ENCODE measurements at places on chromosomes 12 and 14.

DNA sequence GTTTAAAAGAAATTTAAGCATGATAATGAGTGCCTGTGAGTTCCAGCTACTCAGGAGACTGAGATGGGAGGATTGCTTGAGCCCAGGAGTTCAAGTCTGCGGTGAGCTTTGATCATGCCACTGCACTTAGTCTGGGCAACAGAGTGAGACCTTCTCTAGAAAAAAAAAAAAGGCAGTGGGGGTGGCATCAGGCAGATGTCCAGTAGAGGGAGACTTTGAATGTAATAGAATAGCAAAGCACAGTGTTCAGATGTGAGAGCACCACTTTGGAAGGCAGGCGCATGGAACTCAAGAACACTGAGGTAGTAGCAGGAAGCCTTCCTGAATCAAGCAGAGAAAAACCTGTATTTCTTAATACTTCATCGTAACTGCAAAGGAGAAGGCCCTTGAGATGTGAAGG is 394.5 kb upstream of the GARIN6 start:
- DNase-seq, result no peak

DNA sequence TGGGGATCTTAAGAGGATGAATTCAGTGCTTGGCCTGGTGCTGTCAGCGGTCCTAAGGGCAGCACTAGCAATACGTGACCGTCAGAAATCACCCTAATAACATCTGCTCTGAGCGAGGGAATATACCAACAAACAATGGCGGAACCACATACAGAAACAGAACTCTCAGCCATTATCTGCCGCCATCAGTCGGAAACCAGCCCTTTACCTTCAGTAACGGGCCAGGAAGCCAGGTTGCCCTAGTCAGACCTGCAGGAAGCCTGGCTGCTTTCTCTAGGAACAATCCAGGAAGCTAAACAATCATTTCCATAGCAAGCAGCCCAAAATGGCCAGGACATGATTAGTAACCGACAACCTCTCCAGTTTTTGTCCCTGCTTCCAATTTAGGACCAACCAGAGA is 5.6 kb downstream of the CDCA4 start:
- no peak for DNase-seq

- DNase-seq, result no peak
These were observed 1.1 kb upstream of the CKAP4 start for GRCh38 chr12:106248846-106249371.

DNA sequence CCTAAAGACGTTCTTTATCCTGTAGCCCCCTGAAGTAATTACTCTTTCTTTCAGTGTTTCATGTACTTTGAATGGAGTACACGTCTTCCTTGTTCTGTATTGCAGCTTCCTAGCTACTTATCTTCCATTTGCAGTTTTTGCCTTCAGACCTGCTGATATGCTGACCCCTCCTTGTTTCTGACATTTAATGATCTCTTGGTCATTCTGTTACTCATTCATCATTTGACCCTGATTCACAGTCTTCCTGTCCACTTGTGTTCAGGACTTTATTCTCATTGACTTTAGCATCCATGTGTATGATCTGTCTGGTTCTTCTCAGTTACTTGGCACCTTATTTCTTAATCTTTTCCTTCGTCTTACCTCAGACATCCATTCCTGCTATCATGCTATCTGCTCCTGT is 22.2 kb downstream of the CPSF2 start:
- DNase-seq, result no peak

GRCh38 chr12:24751181-24751580 is 197.7 kb downstream of the BCAT1 start:
- no peak for DNase-seq
